ENCODE measurements at places on chromosomes 4 and X.

DNA sequence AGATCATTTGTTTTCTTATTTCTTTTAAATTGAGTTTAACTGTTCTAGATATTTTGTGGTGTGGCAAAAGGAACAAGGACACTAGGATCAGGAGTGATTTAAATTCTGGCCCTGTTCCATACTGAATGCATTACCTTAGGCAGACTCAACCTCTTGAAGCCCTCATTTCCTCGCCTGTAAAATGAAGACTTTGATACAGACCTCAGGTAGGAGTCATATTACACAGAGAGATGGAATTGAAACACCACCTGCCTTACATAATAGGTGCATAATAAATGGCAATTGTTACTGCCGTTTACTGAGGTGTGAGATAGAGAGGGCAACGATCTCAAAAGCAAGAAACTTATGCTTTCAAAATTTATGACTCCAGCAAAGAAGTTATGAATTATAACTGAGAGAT lies 28.2 kb upstream of the RASSF6 start:
- no peak for DNase-seq

DNA sequence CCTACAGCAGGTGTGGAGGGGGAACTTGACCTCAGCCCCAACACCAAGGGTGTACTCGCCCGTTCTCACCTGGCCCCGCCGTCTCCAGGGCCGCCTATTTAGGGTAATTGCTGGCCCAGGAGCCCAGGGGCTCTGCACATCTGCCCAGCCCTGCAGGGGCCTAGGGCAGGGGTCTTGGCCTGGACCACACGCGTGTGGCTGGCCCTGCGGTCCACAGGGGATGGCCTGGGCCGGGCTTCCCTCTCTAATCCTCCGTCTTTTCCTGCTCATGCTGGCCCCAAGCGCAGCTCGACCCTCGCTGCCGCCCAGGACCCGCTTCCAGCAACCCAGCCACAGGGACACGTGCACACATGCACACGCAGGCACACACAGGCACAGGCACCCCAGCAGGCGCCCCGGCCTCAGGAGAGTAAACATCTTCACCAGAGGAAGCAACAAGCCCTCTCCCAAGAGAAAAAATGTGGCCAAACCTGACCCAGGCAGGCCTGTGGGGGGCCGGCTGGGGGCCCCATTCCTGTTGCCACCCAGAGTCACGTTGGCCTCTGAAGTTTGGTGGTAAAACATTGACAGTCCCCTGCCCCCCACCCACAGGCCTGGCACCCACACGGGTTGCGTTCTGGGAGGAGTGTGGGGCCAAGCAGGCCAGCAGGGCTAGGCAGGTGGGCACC lies 24.6 kb upstream of the FGFR3 start:
- DNase-seq = no peak

GRCh38 chrX:154761977-154762536 lies 607 bp upstream of the DKC1 start:
- DNase-seq = no peak

GRCh38 chrX:12802741-12803140 lies 11.5 kb downstream of the PRPS2 start:
- no peak for DNase-seq

GRCh38 chrX:40893251-40893910 lies 158.0 kb upstream of the MED14 start:
- DNase-seq = no peak

- DNase-seq = no peak
Observed at GRCh38 chr4:186840222-186840701, 116.6 kb upstream of the FAT1 start.

DNA sequence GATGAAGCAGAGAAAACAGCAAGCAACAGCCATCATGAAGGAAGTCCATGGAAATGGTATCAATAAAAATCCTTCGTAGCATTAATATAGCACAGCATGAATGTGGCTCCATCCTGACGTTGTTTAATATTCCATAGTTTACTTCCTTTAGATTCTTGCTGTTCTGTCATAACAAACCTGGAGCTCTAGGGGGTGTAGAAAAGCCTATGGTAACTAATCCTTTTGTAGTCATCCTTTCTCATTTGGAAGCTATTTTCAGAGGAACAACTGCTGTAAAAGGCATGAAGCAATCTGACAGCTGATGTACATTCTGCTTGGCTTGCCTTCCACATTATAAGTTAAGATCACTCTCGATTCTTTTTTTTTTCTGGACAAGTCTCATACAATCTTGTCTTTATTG lies 914 bp downstream of the MYOZ2 start:
- DNase-seq = no peak

GRCh38 chrX:134443020-134443419 lies 16.9 kb upstream of the HPRT1 start:
- no peak for DNase-seq
